Muscle of leg (tissue), 16 donors: ENCODE measurements at places on chromosomes 13 and 19. TPM values are rescaled to one million over a fixed set of nuclear protein-coding genes. Genes with fewer than 3 reads are reported as not detected.

DNA sequence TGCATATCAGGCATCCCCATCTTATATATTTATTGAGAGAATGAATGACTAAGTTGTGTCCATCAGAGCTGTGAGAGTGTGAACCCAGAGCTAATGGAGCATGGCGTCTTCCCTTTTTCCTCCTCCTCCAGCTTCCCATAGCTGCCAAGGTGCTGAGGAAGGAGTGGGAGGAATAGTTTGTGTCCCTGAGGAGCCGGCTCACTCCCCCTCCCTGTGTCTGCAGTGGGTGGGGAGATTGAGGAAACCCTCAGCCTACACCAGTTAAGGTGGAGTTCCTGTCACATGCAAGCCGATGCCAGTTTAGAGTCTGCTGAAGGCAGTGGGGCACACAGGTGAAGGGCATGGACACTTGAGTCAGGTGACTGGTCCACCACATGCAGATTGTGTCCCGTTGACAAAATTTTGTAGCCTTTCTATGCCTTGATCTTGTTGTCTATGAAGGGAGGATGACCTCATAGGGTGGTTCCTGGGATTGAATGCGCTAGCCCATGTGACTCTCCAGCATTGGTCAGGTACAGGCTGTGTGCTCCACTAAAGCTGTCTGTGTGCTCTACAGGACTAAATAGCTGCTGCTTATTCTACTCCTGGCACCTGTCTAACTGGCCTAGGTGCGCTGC lies 47.6 kb upstream of the GPI start:
- no peak for DNase-seq

Gene LSR
- 2.9 TPM for total RNA-seq

DNA sequence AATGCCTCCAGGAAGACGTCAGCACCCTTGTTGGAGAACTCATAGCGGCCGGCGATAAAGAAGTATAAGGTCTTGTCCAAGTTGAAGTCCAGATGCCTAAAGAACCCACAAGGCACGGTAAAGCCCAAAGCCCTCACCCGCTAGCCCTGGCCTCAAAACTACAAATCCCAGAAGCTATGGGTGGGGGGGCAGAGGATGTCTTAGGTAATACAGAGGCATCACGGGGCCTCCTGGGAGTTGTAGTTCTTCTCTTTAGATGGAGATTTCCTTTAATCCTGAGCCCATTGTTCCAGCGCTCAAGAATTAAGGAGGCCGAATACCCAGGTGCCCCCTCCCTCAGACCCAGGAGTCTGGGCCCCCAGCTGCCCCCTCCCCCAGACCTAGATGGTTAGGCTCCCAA lies 10.8 kb downstream of the GYS1 start:
- DNase-seq, result no peak

DNA sequence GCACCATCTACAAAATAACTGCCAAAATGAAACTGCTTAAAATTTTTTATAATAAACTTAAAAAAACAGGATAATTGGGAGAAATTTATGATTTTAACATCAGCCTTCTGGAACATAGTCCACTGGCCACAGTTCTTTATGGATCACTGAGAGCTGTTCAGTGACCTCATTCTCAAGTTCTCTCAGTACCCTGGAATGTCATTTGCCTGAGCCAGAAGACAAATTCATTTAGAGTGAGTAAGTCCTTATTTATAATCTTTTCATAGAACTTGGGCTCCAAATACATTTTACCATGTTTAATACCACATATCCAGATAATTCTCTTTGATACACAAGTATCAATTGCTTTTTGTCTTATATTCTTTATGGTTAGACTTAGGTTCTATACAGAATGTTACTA lies 87.6 kb downstream of the CAB39L start:
- DNase-seq, result peak; percentile 77

GRCh38 chr13:41019578-41020347 lies 647 bp upstream of the ELF1 start:
- DNase-seq, result no peak

GRCh38 chr19:49085868-49086232 lies 599 bp downstream of the SNRNP70 start:
- DNase-seq, result no peak

Gene ANKLE1
- total RNA-seq, result 0.44 TPM

Gene ZNF101
- 5.6 TPM for total RNA-seq

- DNase-seq, result no peak
Observed at GRCh38 chr13:37918751-37919150, 49.2 kb upstream of the TRPC4 start.

Gene ODAD3
- 0.22 TPM for total RNA-seq

GRCh38 chr19:22144394-22144793 lies 52.4 kb downstream of the ZNF676 start:
- DNase-seq, result peak; percentile 0

GRCh38 chr19:16361926-16362325 lies 37.3 kb downstream of the KLF2 start:
- no peak for DNase-seq

DNA sequence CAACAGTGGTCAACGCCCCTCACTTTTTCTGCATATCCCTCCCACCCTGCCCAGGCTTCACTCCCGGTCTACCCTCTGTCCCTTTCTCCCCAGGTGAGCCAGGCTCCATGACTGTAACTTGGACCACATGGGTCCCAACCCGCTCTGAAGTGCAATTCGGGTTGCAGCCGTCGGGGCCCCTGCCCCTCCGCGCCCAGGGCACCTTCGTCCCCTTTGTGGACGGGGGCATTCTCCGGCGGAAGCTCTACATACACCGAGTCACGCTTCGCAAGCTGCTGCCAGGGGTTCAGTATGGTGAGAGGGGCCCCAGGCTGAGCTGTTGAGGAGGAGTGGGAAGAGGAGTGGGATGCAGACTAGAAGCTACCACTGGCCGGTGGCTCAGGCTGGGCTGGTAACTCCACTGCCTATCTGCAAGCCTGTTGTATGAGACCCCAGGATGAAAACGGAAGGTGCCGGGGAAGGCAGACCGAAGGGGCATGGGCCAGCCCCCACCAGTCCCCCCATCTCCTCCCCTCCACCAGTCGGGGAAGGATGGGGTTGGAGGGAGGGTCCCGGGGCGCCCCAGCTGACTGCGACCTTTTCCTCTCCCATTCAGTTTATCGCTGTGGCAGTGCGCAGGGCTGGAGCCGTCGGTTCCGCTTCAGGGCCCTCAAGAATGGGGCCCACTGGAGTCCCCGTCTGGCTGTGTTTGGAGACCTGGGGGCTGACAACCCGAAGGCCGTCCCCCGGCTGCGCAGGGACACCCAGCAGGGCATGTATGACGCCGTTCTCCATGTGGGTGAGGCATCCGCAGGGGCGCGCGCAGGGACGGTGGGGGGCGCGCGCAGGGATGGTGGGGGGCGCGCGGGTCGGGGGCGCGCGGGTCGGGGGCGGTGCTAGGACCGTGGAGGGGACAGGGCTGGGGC lies 14.4 kb downstream of the ACP7 start:
- DNase-seq, result no peak

- DNase-seq, result peak; percentile 75
Observed at GRCh38 chr19:1651568-1652291, 685 bp downstream of the TCF3 start.

Gene FRY
- 55.9 TPM for total RNA-seq

Gene ZNF799
- 5.9 TPM for total RNA-seq

- peak; percentile 42 for DNase-seq
Observed at GRCh38 chr13:26019881-26020870, 31.6 kb downstream of the SHISA2 start.

GRCh38 chr19:13460045-13460444 lies 46.2 kb downstream of the CACNA1A start:
- no peak for DNase-seq

GRCh38 chr19:343941-344624 lies 513 bp downstream of the MIER2 start:
- peak; percentile 48 for DNase-seq

Gene ZNF677
- total RNA-seq, result 28.7 TPM

DNA sequence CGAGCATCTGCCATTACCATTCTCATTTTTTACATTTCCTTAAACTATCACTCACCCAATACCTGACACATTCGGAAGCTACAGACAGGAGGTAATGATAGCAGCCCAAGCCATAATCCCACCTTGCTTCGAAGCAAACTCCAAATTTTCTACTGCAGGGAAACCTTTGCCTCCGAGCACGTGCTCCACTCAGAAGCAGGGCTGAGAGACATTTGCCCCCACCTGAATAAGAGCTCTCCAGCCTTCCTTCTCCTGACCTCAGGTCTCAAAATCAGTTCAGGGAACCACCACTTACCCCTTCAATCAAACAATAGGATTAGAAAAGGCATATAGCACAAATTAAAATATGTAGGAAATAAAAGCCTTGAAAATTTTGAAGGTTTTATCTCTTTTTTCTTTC lies 2.3 kb upstream of the DACH1 start:
- no peak for DNase-seq

GRCh38 chr13:22210134-22210930 lies 539.5 kb downstream of the FGF9 start:
- no peak for DNase-seq

DNA sequence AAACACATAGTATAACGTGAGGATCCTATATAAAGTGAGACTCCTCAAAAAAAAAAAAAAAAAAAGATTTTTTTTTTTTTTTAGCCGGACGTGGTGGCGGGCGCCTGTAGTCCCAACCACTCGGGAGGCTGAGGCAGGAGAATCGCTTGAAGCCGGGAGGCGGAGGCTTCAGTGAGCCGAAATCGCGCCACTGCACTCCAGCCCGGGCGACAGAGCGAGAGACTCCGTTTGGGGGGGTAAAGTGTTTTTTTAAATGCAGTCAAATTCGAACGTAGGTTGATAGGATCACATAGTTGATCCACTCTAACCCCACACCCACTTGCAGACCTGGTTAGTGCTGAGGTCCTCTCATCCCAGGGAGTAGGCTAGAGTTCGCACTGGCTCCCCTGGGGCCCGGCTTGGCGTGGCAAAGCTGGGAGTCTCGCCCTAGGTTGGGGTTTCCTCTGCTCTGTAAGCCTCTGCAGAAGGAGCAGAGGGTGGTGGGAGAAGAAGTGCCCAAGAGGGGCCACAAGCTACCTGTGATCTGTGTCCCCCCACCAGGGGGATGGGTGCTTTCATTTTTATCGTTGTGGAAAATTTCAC lies 6.5 kb downstream of the RNF225 start:
- peak; percentile 27 for DNase-seq

DNA sequence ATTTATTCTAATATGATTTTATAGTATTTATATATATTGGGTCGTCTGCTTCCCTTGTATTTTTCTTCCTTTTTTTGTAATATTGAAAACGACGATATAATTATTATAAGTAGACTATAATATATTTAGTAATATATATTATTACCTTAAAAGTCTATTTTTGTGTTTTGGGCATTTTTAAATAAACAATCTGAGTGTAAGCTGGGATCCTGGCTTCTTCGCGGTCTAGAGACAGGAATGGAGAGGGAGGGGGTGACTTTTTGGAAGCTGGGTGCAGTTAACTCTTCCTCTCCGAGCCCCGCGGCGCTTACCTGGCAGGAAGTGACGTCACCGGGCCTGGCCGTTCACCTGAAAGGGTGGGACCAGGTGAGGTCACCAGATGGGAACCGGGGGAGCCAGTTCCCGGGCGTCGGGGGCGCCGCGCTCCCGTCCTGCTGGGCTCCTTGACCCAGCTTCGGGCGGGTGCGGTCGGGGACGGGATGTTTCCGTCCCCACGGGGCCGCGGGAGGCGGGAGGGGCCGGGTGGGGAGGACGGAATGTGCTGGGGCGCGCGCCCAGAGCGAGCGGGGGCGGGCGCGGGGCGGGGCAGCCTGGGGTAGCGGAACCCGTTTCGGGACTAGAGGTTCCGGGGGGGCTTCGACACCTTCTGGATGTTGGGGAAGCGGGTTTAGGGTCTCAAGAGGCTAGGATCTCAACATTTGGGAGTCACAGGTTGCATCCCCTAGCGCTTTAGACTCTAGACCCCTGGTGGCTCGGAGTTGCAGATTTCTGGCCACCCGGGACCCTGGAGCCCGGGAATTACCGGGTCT lies 2.8 kb downstream of the ZFP36 start:
- DNase-seq, result peak; percentile 91

- no peak for DNase-seq
Observed at GRCh38 chr13:52686376-52686775, 33.7 kb downstream of the SUGT1 start.

Gene NAXD
- 19.6 TPM for total RNA-seq
